ENCODE measurements at places on chromosomes 11 and 22. TPM values are rescaled to one million over a fixed set of nuclear protein-coding genes. Genes with fewer than 3 reads are reported as not detected.

Gene KIAA1671
- total RNA-seq, result 13.5 TPM

DNA sequence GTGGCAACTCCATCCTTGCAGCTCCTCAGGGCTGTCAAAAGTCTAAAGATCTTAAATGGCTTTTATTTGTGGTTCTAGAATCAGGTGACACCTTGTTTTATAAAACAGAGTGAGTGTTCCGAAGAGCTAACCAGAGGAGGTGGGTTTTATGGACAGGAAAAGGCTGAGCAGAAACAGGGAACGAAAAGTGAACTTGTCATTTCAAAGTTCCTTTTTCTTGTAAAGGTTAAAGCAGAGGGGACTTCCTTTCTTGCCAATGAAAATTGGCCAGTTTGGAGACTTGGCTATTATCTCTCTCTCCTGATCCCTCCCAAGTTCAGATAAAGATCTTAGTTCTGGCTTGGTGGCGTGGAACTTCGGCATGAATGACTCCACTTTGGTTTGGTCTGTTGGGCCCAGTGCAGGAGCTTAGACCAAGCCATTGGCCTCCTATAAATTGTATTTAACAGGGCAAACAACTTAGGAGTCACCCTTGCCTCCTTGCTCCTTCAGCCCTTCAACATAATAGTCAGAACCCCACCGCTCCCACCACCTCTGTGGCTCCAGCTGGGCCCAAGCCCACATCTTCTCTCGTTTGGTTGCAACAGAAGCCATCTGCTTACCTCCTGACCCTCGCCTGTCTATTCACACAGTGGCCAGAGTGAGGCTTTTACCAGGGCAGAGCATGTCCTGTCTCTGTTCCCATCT is 102.4 kb upstream of the THY1 start:
- no peak overlapping the region for H3K4me3 ChIP-seq
- H3K36me3 ChIP-seq, result no peaks in the 10 kb centered on the region
- peaks cover 55% of the 10 kb centered on the region for H3K27me3 ChIP-seq
- H3K27ac ChIP-seq, result no peak overlapping the region
- no peak for DNase-seq

Gene MPZL2
- 16.6 TPM for total RNA-seq

Gene GNG3
- total RNA-seq, result not detected

Gene UBQLN3
- not detected for total RNA-seq

Gene RHOD
- 0.27 TPM for total RNA-seq

DNA sequence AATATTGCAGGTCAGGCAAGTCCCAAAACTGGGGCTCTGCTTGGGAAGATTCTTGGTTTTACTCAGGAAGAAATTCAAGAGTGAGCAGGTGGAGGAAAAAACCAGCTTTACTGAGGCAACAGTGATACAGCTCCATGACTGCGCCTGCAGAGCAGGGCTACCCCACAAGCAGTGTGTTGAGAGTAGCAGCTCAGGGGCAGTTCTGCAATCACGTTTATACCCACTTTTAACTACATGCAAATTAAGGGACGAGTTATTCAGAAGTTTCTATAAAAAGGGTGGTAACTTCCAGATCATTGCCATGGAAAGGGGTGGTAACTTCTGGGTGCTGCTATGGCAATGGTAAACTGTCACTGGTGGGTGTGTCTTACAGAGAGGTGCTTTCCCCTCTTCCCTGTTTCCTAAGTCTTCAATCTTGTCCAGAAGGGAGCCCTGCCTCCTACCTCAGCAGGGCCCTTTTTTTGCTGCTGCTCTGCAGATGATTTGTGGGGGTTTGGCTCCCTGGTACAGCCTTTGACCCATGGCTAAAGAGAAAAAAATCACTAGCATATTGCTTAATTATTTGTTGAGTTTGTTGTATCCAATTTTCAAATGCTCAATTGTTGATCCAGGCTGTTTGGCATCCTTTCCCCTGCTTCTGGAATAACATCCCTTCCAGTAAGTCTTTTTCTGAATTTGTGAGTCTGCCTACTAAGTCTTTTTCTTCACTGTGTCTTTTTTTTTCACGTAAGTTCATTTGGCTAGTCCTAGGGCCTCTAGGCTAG is 30.0 kb upstream of the ME3 start:
- H3K4me3 ChIP-seq, result no peak overlapping the region
- H3K36me3 ChIP-seq, result no peaks in the 10 kb centered on the region
- H3K27ac ChIP-seq, result no peak overlapping the region
- no peak for DNase-seq

GRCh38 chr22:17705951-17706900 is 67.7 kb downstream of the BCL2L13 start:
- H3K36me3 ChIP-seq, result peaks cover 6% of the 10 kb centered on the region
- H3K4me3 ChIP-seq, result no peak overlapping the region
- H3K27me3 ChIP-seq, result no peaks in the 10 kb centered on the region
- H3K27ac ChIP-seq, result no peak overlapping the region
- peak; percentile 36 for DNase-seq
- H3K4me1 ChIP-seq, result 0 out of 2 replicates have a peak, but pooled peaks cover 7% of the 10 kb centered on the region
